Activated CD8-positive, alpha-beta memory T cell treated with anti-CD3 and anti-CD28 coated beads, Interleukin-2, amount 10 ng/mL, durations not matched to agents 7 days and 5 days (primary cell): ENCODE measurements at places on chromosomes 3 and 15.

DNA sequence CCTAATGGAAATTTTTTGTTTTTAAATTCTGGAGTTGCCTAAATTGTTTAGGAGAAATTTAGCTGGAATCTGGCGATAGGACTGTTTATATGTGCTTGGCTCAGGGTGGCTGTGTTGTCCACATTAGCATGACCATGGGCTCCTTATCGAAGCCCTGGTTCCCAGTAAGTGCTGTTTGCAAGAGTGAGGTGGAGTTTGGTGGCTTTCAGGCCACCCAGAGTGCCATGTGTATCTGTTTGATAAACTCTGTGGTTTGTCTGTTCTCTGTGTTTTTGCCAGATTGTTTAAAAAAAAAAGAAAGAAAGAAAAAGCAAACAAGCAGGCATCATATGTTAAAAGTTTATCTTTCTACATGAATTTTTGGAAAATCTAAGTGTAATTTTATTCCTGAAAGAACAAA, 51.5 kb downstream of the PLCL2 start:
- no peaks in the 10 kb centered on the region for H3K27me3 ChIP-seq
- H3K36me3 ChIP-seq, result peaks cover 15% of the 10 kb centered on the region
- H3K4me1 ChIP-seq, result peaks cover 50% of the 10 kb centered on the region
- no peak for DNase-seq
- no peak overlapping the region for H3K27ac ChIP-seq

- H3K27me3 ChIP-seq, result no peaks in the 10 kb centered on the region
- peaks cover 16% of the 10 kb centered on the region for H3K36me3 ChIP-seq
- peaks cover 8% of the 10 kb centered on the region for H3K4me1 ChIP-seq
- no peak overlapping the region for H3K27ac ChIP-seq
Observed at GRCh38 chr3:37309921-37310665, 135.7 kb upstream of the LRRFIP2 start.

GRCh38 chr3:117688583-117688982, 979.0 kb downstream of the TUSC7 start:
- H3K27me3 ChIP-seq, result no peaks in the 10 kb centered on the region
- no peak overlapping the region for H3K27ac ChIP-seq
- no peaks in the 10 kb centered on the region for H3K36me3 ChIP-seq
- no peaks in the 10 kb centered on the region for H3K4me1 ChIP-seq

DNA sequence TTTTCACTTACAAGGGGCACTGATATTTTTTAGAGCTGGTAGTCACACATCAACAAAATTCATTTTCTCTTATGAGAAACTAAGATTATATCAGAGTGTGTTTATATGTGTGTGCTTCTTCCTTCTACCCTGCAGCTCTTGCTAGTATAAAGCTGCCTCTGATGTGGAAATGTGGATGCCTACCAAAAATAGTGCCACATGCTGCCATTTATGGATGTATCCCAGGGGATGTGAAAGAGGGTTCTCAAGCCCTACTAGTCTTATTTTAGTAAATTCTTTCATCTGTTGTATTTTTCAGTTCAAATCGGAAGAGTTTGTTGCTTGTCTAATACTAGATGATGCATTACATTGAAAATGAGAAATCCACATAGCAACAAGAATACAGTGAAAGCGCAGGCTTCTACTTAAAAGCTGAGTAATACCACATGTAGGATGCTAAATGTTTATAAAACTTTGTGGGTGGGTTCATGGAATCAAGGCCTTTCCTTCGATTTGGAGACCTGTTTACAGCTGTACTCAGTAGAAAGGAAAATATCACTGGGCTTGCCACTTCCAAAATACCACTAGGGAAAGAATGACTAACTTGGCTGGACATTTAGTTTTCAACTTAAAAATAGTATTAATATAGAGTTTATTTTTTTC, 399.2 kb downstream of the EPHA3 start:
- no peak overlapping the region for H3K27ac ChIP-seq
- H3K4me1 ChIP-seq, result no peaks in the 10 kb centered on the region
- no peak for DNase-seq
- H3K36me3 ChIP-seq, result no peaks in the 10 kb centered on the region

DNA sequence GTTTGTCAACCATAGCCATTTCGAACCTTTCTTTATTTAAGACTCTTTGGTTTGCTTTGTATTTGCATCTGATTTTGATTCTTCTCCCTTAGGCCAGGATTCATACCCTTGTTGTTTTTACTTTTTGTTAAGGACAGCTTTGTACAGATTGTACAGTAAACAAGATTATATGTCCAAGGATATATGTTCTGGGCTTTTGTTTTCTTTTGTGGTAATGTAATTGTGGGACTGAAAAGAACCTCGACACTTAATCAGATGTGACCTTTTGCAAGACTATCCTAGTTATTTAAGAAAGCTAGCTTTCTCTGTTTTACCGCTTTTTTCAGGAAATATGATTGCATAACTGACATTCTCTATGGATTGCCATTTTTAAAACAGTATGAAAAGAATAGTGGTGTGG, 67.0 kb upstream of the SAMMSON start:
- no peaks in the 10 kb centered on the region for H3K4me1 ChIP-seq
- no peaks in the 10 kb centered on the region for H3K27me3 ChIP-seq
- H3K36me3 ChIP-seq, result no peaks in the 10 kb centered on the region
- no peak for DNase-seq

DNA sequence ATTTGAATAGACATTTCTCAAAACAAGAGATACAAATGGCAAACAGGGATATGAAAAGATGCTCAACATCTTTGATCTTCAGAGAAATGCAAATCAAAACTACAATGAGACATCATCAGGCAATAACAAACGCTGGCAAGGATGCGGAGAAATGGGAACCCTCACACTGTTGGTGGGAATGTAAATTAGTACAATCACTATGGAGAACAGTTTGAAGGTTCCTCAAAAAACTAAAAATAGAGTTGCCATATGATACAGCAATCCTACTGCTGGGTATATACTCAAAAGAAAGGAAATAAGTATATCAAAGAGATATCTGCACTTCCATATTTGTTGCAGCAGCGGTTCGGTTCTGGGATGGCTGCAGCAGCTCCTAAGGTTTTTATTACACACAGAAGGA, 16.8 kb upstream of the LARS2 start:
- H3K27me3 ChIP-seq, result peaks cover 6% of the 10 kb centered on the region
- DNase-seq, result no peak
- no peaks in the 10 kb centered on the region for H3K36me3 ChIP-seq
- no peak overlapping the region for H3K4me3 ChIP-seq

DNA sequence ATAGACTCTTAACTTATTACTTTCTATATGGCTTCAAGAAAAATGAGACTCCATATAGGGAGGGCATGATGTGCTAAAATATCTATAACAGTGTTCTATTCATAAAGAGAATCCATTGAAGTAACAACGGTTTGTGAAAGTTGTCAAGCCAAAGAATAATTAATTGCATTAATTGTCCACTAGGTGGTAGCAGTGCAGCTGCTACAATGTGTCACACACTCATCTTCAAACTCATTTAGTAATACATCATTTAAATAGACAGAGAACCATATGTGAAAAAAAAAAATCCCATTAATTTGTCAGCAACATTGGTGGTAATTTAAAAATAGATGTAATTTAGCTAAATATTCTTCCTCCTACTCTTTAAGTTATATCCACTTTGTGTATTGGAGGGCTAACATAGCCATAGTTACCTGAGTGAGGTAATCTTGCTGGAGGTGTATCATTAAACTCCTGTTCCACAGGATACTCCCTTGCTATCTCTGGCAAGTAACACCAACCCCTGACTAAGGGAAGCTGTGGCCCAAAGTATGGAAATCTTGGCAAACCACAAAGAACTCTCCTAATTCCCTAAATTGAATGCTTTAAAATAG, 3.7 kb upstream of the CPA3 start:
- H3K36me3 ChIP-seq, result no peaks in the 10 kb centered on the region
- no peak overlapping the region for H3K4me3 ChIP-seq
- DNase-seq, result no peak
- no peaks in the 10 kb centered on the region for H3K4me1 ChIP-seq
- peaks cover 33% of the 10 kb centered on the region for H3K27me3 ChIP-seq

- peak; percentile 7 for DNase-seq
- no peak overlapping the region for H3K27ac ChIP-seq
- H3K27me3 ChIP-seq, result peaks cover 19% of the 10 kb centered on the region
Observed at GRCh38 chr3:37731895-37732294, 129.8 kb upstream of the CTDSPL start.

DNA sequence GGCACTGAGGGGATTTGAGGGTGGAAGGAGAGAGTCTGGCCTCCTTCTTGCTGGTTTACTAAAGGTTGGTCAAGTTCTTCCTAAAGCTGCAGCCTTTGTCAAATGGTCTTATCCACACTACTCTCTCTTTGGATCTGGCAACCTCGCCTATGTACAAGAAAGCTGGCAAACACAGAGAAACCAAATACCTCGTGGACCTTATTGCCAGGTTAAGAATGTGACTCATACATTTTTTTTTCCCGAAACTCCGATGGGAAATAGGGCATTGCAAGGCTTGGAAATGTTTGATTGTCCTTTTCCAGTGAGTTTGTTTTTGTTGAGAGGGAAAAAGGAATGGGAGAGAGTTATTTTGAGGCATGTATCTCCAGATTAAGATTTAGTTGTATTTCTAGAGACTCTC, 13.9 kb downstream of the EOMES start:
- H3K4me3 ChIP-seq, result no peak overlapping the region
- peaks cover 7% of the 10 kb centered on the region for H3K4me1 ChIP-seq
- H3K36me3 ChIP-seq, result peaks cover 2% of the 10 kb centered on the region
- H3K27me3 ChIP-seq, result peaks cover 29% of the 10 kb centered on the region
- DNase-seq, result no peak

DNA sequence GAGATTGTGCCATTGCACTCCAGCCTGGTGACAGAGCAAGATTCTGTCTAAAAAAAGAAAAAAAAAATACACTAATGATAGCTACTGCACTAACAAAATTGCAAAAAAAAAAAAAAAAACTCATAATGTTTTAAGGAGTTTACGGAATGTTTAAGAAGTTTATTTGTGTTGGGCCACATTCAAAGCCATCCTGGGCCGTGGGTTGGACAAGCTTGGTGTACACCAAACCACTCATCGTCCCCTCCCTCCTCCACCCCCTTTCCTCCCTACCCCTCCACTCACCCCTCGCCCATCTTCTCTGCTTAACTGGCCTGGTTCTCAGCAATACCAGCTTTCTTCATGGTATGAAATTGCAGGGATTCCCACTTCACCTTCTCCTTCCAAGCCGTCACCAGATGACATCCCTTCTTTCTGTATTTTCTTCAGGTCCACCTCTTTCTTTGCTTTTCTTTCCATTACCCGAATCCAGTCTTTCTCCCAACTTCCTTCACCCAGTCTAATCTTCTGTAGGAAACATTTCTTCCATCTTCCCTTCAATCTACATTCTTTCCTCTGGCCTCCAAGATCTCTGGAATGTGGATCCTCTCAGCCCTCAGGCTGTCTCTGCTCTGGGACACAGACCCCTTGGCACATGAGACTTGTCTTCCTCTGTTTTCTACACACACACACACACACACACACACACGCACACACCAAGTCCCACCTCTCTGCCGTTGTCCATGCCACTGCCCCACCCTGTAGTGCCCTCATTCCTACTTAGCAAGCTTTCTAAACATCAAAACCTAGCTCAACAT, 3.5 kb upstream of the MESP1 start:
- H3K4me3 ChIP-seq, result no peak overlapping the region
- peaks cover 18% of the 10 kb centered on the region for H3K27me3 ChIP-seq
- peaks cover 2% of the 10 kb centered on the region for H3K4me1 ChIP-seq
- DNase-seq, result no peak
- H3K36me3 ChIP-seq, result no peaks in the 10 kb centered on the region

DNA sequence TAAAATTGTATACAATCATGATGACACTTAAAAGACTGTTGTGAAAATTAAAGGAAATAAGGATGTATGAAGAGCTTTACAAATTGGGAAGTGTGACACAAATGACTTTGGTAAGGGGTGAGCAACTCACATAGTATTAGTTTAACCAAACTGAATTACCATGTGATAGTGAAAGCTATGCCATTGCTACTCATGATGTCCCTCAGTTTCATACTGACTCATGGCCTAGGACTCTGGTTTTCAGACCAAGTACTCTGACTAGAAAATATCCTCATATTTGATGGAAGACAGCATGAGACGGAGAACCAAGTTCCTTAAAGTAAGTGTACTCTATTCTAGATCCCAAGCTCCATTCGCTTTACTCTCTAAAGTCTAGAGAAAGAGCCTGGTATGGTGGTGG, 203.2 kb upstream of the ICE2 start:
- peaks cover 3% of the 10 kb centered on the region for H3K36me3 ChIP-seq
- DNase-seq, result no peak
- H3K27me3 ChIP-seq, result peaks cover 2% of the 10 kb centered on the region
- H3K4me3 ChIP-seq, result no peak overlapping the region
- peaks cover 3% of the 10 kb centered on the region for H3K4me1 ChIP-seq
- H3K27ac ChIP-seq, result no peak overlapping the region
